ENCODE measurements at places on chromosomes 2 and 18.

- DNase-seq, result no peak
These were observed 82.2 kb downstream of the LRP1B start for GRCh38 chr2:142048581-142048980.

- no peak for DNase-seq
These were observed 13.1 kb downstream of the CCDC68 start for GRCh38 chr18:54946149-54946581.

DNA sequence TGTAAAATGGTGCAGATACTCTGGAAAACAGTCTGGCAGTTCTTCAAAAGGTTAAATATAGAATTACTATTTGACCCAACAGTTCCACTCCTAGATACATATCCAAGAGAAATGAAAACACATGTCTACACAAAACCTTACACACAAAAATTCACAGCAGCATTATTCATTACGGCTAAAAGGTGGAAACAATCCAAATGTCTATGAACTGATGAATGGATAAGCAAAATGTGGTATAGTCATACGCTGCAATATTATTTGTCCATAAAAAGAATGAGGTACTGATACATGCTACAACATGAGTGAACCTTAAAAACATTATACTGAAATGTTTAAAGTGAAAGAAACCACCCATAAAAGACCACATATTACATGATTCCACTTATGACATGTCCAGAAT, 4.0 kb downstream of the CYP27C1 start:
- no peak for DNase-seq

DNA sequence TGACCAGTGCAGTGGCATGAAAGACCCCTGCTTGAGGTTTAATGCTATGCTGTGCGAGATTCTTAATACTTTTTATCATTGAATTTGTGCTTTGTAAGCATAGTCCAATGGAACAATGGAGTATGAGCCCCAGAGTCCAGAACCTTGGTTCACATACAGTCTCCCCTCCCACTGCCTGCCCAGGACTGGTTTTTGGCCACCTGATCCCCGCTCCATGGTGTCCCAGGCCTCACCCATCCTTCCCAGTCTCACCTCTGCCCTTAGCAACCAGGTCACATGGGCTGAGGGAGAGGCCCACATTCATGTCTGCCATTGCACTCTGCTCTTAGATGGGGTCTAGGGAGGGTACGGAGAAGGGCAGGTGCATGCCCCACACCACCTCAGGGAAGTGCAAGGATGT, 6.3 kb downstream of the PDE11A start:
- DNase-seq, result no peak

DNA sequence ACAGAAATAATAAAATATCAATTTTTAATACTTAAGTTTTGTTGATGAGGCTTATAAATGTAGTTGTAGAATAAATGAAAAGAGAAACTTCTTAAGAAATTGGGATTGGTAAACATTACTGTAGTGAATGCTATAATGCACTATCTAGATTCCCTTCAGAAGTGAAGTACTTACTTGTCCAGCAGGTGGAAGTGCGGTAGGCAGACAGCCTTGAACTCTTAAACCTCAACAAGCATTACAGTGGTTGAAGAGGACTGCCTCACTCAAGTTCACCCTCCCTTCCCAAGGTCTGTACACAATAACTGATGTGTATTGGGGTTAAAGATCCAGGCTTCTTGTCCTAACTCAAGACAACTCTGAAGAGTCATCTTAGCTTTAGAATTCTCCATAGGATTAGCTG, 931.0 kb upstream of the LRRTM1 start:
- DNase-seq, result no peak

Data from activated naive CD8-positive, alpha-beta T cell treated with anti-CD3 and anti-CD28 coated beads, Interleukin-2, amount 50 U/mL, for 16 hours (primary cell).